ENCODE measurements at places on chromosomes 2 and 18.

DNA sequence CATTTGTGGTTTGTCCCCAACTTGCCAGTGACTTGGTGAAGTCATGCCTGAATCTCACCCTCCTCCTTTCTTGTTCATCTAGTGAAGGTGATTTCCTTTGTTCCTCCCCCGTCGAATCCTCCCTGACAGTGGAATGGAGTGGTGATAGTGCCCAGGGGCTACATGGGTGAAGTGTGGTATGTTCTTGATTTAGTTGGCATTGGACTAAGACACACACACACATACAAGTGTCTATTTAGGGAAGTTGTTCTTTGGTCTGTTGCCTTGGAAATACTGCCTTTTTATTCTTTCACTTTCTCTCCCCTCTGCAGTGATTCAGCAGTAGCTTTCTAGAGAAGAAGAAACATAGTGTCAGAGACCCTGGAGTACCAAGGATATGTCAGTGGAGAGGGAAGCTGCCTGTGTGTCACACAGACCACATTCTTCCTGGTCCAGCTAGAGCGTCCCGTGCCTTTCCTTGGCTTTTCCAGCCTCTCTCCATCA, 10.9 kb downstream of the INPP4A start:
- no peak for DNase-seq

DNA sequence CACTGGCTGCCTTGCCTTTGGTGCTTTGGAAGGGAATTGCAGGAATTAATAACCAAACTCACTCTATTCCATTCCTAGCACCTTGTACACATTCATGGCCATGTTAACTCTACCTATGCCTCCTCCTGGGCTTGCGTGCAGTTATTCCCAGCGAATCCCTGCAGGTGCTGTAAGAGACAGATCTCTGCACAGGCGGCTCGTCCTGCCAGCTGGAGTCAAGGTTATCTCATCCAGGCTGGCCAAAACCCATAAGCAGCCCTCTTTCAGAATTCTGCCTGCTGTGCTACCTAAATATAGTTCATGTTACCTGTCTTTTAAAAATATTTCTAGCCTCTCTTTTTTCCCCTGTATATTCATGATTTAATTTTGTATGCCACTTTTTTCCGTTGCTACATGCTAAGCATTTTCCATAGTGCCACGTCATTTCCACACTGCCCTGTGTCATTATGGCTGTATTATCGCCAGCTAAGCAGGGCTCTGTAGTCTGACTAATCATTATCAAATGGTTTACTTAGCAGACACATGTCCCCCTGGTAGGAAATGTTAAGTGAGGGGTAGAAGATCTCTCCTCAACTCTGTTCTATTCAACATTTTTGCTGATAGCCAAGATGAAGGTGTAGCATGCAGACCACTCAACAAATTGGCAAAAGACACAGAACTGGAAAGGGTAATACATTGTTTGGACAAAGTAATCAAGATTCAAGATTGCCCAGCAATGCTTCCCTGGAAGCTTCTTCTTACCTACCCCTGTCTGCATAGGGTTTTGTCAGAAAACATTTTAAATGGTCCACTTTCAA, 79.7 kb upstream of the TAF1B start:
- DNase-seq = no peak

DNA sequence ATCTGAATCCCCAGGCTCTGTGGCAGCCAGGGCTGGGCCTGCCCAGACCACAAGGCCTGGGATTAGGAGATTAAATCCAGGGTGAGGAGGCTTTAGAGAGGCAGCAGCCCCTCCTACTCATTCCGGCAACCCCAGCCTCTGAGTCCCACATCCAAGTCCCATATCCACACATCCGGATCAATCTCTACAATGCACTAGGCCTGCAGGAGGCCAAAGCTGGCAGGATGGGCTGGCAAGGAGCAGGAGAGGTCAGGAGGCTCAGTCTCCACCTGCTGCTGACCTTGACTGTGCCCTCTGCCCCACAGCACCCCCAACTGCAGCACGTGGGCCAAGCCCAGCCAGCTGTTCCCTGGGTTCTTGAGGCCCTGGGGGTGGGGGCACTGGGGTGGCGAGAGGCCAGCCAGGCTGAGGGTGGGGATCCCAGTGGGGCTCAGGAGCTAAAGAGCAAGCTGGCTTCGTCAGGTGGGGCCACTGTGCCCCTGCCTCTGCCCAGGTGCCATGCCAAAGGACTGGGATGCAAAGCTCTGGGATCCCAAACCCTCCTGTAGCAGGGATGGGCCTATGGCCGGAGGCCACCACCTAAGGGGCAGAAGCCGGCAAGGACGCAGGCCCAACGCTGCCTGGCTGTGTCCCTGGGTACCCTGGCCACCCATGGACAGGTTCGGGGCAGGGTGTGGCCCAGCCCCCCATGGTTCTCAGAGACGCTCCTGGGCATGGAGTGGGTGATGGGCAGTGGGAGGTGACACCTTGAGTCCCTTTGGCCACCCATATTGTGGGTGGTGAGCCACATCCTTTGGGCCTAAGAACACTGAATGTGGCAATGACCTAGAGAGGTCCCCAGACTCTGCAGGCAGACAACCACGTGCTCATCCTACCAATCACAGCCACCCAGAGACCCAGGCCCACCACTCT, 3.2 kb downstream of the KIF1A start:
- no peak for DNase-seq

DNA sequence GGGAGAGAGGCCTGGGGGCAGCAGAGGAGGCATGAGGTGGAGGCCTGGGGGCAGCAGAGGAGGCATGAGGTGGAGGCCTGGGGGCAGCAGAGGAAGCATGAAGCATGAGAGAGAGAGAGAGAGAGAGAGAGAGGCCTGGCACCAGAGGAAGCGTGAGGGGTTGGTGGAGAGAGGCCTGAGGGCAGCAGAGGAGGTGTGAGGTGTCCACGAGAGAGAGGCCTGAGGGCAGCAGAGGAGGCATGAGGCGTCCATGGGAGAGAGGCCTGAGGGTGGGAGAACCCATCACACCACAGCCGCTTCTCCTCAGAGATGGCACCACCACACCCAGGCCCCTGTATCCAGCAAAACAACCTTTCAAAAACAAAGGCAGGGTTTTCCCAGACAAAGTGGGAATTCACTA, 55.7 kb upstream of the KCNG2 start:
- no peak for DNase-seq

DNA sequence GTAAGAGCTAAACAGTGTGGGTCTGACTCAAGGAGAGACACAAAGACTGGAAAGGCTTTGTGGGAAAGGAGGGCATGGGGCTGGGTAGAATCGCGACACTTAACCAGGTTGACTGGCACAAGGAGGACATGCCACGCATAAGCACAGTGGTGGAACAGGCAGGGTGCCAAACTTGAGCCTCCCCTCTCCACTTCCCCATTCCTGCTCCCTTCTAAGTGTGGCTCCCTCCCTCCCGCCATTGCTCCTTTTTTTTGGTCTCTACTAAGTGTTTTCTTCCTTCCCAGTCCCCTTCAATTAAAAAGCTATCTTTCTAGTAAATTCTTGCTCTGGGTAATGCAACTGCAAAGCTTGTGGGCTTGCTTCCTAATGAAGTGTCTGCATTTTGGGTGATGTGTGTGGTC, 40.3 kb upstream of the ZFP36L2 start:
- no peak for DNase-seq

DNA sequence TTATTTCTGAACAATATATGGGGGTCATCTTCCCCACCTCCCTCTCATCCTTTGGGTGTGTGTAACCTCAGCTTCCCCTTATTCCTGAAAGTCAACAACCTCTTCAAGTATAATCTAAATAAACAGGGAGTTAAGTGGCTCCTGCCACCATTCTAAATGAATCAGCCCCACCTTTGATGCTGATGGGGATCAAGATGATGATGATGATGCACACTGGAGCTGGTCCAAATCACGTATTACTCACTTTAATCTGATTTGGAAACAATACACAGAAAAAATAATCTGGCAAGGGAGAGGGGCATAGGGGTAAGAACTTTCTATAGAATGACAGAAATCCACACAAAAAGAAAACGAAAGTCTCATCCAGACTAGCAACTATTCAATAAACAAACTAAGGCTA, 7.1 kb downstream of the ACVR1 start:
- no peak for DNase-seq

DNA sequence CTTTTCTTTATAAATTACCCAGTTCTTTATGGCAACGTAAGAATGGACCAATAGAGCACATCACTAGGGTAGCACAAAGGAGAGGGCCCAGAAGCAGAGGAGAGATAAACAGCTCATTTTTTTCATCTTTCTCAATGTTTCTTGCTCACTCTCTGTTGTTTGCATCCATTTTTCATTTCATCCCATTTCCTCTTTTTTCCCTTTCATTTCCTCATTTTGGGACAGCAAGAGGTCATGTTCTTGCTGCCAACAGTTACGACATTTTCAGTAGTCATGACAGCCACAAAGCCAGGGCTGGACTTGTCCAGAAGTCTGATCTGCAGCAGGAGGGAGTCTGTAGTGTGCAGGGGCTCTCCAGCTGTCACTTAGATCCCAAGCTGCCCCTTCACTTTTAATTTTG, 52.7 kb upstream of the CYP1B1 start:
- DNase-seq = no peak

DNA sequence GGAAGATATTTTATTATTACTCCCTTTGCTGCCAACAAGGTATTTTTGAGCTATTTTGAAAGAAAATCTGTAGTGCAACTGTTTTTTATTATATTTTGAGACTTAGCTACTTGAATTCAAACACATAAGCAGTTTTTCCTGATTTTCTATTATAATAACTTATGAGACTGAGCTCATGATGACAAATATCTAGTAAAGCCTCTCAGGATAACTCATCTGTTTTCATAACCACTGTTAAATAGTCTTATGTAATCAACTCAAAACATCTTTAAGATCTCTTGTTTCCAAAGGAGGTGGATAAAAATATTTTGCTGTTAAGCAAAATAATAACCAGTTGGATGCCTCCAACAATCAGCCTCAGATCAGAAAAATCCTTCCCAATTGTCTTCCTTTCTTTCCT, 21.9 kb upstream of the PPP1CB start:
- DNase-seq = no peak

GRCh38 chr2:239097428-239097696, 249.5 kb downstream of the TWIST2 start:
- no peak for DNase-seq

DNA sequence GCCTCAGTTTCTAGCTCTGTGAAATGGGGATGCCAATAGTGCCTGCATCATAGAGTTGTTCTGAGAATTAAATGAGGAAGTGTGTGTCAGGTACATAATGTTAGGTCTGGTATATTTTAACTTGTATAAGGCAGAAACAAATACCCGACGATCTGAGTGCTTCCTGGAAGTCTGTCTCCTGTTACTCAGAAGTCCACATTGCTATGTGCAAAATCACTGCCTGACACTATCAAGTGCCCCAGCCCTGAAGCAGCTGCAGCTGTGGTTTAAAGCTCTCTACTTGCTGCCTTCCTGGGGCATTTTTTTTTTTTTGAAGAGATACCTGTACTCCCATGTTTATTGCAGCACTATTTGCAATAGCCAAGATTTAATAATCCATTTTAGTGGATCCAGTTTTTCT, 125.3 kb downstream of the SLC4A3 start:
- DNase-seq = no peak

- peak; percentile 9 for DNase-seq
Measured at GRCh38 chr2:37287966-37288365, 36.7 kb downstream of the PRKD3 start.

DNA sequence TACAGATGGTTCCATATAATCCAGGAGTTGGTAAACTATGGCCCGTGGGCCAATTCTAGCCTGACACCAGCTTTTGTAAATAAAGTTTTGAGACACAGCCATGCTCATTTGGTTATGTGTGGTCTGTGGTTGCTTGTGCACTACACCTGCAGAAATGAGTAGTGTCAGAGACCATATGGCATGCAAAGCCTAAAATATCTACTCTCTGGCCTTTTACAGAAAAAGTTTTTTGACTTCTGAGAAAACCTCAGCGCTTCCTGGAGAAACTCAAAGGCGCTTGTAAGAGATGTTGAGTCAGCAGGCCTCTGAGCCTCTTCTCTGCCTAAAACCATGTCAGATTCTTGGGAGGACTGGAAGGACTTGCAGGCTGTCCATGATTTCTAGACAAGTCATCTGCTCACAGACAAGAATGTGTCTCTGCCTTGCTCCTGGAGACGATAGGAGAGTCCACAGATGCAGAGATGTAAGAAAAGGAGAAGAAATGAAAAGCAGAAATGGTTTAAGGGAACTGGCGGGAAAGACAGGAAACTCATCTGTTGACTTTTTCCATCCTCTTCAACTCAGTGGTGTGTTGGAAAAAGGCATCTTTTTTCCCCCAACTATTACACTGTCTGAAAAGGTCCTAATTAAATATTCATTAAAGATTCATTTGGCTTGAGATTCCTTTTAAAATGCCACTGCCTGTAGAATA, 5.2 kb downstream of the TTC39C start:
- DNase-seq = no peak

- DNase-seq = no peak
Measured at GRCh38 chr2:120943403-120944034, 207.9 kb downstream of the GLI2 start.

DNA sequence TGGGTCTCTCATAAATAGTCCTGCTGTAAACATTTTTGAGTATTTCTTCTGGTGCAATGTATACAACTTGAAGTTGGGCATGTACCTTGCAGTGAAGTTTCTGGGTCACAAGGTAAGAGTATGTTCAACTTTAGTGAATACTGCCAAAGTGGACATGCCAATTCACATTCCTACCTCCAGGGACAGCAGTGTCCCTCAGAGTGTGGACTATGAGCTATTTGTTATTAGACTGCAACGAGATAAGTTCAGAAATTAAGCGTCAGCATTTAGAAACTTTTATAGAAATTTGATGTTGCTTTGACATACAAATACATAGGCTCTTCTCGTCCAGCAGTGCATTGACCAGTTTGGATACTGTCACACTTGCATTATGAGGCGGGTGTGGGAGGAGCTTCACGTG, 7.2 kb upstream of the ACKR3 start:
- DNase-seq = peak; percentile 36

DNA sequence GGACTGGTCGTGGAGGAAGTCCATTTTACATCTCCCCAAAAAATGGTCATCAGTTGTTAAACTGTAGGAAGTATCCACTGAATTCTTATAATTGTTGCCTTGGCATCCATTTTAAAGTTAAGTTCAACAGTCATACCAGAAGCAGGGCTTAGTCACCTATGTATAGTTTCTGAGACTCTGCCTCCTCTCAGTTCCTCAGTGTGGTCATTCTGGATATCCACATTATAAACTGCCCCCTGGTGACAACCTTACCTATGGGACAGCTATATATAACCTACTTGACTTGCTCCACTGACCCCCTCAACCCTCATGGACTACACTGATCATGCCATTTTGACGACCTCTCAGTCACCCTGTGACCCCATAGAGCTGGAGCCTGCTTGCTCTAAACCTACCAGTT, 617.0 kb downstream of the LRP1B start:
- no peak for DNase-seq

Measured in HuH-7.5 (cell line).